Lower leg skin (tissue), 4 donors: ENCODE measurements at places on chromosomes 5 and 9. TPM values are rescaled to one million over a fixed set of nuclear protein-coding genes. Genes with fewer than 3 reads are reported as not detected.

DNA sequence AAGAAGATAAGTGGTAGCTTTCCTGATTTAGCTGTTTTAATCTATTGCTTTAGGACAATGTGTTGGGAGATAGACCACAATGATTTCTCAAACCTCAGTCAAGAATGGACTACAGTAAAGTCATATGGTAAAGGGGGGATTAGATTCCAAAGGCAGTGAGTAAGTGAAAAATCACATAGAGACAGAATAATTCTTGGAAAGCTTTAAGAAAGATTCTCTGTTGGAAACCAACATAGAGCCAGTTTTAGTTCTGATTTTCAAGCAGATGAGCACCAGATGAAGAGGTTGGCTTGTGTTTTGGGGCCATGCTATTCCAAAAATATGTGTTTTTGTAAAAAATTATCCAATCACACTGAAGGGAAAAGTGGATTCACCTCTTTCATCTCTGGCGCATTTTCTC is 256.8 kb upstream of the RPS23 start:
- no peak for DNase-seq

DNA sequence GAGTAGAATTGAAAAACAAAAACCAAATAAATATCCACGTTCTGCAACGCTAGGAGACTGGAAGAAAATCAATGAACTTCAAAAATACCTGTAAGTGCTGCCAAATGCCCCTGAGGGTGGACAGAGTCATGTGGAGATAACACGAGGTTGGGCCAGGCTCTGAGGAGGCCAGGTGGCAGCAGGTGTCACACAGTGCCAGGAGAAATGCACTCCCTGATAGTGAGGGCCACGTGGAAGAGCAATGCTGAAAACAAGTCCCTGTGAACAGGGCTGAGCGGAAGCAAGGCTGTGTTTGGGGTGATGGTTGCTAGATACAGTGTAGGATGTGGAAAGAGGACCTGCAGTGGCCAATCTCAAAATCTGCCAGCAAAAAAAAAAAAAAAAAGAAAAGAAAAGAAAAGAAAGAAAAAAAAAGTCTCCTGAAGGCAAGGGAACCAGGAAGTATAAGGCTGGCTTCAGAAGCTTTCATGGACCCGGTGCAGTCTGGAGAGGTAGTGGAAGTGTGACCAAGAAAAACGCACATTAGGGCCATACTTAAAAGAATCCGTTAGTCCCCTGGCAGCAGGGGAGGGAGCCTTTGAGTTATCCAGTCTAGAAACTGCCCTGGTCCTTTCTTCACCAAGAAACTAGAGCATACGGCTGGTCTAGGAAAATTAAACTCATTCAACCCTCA is 16.8 kb downstream of the C1QTNF3 start:
- DNase-seq: no peak

DNA sequence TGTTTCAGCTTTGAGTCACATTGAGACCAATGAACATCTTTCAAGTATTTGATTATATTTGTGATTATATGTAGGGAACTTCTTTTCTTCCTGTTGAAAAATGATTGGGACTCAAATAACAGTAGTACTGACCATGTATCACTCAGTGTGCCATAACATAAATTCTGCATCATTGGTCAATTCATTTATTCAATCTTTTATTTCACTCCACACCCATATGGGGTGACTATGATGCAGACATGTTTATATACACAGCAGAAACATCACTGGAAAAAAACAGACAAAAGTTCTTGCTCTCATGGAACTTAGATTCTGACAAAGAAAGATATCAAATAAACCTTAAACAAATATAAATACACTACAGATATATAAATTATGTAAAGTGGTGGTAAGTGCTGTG is 74.7 kb upstream of the ANXA1 start:
- DNase-seq: no peak

The ANKS6 gene
- total RNA-seq: 11.3 TPM

The PCDHGC5 gene
- total RNA-seq: 1.7 TPM

- DNase-seq: no peak
Measured at GRCh38 chr9:20606652-20607051, 15.6 kb downstream of the MLLT3 start.

DNA sequence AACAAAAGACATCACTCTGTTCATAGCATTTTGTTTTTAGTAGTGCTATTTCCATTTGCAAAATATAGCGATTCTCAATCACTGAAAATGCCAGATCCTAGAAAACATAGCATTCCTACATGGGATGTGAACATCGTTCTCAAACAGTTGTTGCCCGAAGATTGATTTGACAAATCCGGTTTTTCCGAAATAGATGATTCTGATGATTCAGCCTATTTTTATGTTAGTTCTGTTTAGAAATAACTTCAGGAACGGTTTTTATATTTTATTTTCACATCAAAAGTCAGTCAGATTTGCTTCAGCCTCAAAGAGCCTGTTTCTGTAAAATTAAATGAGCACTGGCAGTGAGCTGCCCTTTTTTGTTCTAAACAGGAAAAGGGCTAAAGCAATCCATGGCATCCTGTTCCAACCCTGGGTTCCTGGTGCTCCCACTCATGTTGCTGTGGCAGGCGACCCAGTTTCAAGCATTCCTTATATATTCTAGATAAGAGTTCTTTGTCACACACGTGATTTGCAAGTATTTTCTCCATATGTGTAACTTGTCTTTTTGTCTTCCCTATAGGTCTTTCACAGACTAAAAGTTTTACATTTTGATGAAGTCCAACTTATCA is 14.2 kb upstream of the PSIP1 start:
- DNase-seq: no peak

- DNase-seq: no peak
Measured at GRCh38 chr9:93667006-93667405, 90.6 kb downstream of the PHF2 start.

GRCh38 chr5:138610415-138610917 is 35.3 kb upstream of the HSPA9 start:
- no peak for DNase-seq

DNA sequence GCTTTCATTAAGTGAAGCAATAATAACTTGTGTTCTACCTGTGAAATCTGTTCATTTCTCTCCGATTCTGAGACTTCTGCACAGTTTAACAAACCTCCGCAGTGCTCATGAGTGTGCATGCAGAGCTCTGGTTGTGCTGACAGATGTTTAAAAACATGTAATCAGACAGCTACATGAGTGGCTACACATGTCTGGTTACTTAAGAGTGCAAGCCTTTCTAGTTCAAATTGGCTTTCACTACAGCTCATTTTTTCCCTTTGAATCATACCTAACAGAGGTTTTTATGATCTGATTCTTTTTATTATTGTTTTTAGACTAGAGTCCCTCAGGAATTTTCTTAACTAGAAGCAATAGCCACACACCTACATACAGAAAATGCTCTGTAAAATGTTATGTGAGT is 310.2 kb downstream of the ARRDC3 start:
- DNase-seq: no peak

GRCh38 chr5:141512390-141512910 is 23.6 kb downstream of the PCDHGC5 start:
- DNase-seq: peak; percentile 83

DNA sequence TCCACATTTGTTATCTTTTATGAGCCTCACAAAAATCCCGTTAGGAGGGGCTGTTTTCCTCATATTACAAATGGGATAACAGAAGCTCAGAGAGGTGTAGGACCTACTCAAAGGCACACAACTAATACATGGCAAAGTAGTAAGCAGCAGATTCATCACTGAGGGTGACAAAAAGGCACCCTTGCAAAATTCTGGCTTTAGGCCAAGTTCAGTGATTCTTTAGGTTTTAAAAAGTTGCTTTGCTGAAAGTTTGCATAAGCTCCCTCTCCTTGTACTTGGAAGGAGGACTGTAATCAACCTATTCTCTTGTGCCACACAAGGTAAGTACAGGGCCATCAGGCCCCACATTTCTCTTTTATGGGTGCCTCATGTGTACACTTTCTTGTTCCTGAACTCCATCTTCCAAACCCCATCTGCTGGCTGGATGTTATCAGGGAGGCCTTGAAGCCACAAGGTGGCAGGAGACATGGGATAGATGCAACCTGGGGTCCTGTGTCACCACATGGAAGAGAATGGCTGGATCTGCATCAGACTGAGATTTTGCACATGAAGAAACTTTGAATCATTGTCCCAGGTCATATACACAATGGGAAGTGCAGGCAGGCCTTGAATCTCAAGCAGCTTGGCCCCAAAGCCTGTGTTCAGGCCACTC is 311.6 kb downstream of the MSX2 start:
- DNase-seq: no peak

The HNRNPH1 gene
- 182 TPM for total RNA-seq

DNA sequence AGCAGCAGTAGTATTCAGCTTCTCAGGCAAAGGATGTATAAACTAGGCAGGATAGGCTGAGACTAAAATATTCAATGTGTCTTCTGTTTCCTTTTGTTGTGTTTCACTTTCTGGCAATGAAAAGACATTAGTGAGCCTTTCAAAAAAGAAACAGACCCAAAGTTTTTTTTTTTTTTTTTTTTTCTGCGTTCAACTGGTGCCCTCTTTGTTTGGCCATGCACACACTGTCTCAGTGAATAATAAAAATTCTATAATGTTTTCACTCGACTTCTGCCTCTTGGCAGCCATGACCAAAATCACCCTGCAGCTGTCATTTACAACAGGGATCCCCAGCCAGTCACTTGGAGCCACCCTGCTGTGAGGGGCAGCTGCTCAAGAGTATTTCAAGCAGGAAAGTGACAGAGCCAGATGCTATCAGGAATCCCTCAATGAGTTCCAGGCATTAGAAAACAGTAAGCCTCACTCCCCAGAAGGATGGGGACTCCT is 44.0 kb upstream of the MAN2A1 start:
- DNase-seq: no peak

DNA sequence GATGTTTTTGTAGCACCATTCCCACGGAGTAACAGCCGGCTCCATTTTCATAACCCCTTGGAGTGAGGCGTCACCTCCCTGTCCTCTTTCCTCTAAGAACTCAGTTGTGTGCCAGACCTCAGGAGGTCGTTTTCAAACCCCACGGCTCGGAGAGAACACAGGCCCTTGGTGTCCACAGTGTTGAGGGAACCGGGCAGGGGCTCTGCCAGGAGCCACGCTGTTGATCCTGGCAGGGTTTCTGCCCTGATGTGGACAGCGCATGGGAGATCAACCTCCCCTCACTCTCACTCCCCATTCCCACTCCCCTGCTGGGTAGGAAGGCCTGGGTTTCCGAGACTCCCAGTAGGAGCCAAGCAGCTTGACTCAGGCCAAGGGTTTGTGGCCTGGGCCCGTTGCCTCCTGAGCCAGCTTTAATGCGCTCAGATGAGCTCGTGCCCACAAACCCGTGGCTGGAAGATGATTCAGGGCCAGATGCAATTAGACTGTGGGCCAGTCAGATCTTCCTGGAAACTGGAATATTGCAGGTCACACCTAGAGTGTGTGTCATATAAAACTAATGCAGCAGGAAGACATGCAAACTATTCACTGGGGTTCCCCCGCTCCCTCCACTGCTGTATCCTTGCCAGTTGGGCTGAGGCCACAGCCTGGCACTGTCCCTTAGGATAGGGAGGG is 133.4 kb downstream of the SLC12A2 start:
- DNase-seq: no peak

DNA sequence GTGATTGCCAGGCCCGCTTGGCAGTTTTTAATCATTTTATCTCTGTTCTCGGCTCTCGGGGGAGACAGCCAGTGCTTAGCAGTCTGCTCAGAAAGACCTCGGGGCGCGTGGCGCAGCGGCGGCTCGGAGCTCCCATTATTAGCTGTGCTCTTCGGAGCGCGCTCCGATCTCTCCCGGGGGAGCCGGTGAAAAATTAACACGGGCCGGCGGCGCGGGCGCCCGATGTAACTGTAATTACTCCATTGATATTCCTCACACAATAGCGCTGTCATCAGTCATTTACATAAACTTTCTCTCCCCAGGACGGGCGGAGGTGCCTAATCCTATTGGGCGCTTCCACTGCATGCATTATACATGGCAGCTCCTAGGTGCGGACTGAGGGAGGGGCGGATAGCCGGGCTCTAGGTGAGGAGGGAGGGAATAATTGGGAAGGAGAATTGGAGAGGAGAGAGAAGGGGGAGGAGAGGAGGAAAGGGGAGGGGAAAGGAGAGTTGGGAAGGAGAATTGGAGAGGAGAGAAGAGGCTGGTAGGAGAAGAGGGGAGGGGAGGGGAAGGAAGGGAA is 24.9 kb downstream of the LMX1B start:
- no peak for DNase-seq

- no peak for DNase-seq
Measured at GRCh38 chr9:88429595-88430430, 41.6 kb downstream of the SPIN1 start.

The FGFR4 gene
- total RNA-seq: 1.8 TPM

The HOMER1 gene
- total RNA-seq: 6.8 TPM

- DNase-seq: no peak
Measured at GRCh38 chr5:96943799-96944198, 7.9 kb downstream of the LNPEP start.

DNA sequence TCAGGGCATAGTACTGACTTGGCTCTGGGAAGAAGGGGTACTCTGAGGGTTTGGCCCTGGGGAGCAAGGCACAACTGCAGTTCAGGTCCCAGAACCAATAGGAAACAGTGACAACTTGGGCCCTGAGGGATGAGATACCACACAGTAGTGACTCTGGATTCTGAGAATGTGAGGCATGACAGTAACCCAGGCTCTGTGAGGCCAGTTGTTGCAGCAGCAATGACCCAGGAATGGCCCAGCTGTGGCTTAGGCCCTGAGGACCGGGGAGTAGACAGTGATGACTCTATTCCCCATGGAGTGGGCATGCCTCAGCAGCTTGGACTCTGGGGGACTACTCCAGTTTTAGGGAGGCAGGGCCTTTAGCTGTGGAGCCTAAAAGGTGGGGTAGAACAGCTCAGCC is 21.5 kb upstream of the NFIL3 start:
- no peak for DNase-seq

- DNase-seq: no peak
Measured at GRCh38 chr5:159764283-159765134, 151.8 kb upstream of the ADRA1B start.

The PCDHB15 gene
- total RNA-seq: 0.46 TPM

DNA sequence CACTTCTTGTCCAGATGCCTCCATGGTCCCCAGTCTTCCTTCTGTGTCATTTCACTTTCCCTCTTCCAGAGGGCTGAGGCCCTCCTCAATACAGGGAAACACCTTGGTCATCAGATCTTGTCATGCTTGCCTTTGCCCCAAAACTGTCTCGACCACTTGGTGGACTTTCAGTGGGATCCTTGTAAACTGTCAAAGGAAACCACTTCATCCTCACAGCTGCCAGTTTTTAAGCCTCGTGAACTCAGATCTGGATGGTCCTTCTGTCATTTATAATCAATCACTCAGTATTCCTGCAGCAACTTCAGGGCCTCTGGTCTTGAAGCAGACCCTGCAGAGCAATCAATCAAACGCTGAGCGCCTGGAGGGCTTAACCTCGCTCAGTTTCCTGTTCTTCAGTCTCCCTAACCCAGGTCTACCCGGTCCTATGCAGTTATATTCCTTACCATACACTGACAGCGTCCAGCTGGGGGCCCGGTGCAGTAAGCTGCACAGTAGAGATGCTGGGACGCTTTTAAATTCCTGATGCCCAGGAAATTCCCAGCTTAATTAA is 74.6 kb downstream of the GOLPH3 start:
- no peak for DNase-seq

DNA sequence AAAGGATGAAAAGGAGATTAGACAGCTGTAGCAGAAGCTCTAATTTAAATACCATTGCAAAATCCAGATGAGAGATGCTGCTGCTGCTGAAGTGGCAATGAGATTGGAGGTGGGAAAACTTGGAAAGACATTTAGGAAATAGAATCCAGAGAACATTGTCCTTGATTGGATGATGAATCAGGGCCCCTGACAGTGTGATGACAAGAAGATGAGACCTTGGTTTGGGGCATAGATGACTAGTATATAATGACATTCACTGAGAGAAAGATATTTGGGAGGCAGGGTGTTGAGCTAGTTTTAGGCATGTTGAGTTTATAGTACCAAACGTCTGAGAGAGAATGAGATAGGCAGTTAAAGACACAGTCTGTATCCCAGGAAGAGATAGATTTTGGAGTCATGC is 311.5 kb upstream of the MPDZ start:
- DNase-seq: no peak
